KG1 (cell line): ENCODE measurements at places on chromosomes 6 and 20.

DNA sequence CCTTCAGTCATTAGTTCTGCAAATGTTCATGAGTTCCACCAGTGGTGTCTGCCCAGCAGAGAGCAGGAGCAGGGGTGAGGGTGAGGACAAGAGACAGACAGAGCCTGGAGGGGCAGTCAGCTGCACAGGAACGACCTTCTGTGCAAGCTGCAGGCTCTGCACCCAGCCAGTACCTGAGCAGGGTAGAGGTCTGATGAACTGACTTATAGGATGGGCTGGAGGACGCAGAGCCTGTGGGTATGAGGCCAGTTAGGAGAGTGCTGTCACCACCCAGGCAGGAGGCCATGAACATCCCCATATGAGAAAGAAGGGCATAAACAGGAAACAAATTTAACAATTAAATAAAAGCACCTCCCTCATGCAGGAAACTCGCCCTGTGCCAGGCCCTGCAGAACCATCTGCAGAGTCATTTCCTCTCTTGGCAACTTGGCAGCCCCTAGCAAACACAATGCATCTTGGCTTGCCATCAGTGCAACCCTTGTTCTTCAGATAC, 17.9 kb downstream of the C6orf15 start:
- peak; percentile 49 for DNase-seq

DNA sequence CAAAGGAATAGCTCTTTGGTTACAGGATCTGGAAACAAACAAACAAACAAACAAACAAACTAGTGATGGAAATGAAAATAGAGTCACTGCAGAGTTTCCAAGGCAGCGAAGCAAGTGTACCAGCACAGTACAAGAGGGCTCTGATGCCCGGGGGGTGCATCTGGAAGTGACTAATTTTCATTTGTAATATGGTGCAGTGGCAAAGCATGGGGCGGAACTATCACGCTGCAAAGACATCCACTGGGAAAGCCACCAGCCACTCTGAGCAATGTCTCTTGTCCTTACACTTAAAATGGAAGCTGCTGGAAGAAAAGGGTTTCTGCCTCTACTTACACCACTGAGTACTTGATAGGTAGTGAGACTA, 44.4 kb upstream of the NEDD9 start:
- no peak for DNase-seq

GRCh38 chr6:115323001-115323400, 737.7 kb downstream of the FRK start:
- no peak for DNase-seq

- no peak for DNase-seq
Observed at GRCh38 chr6:119348096-119348747, 1.3 kb downstream of the MAN1A1 start.

GRCh38 chr6:90028066-90028778, 134.0 kb downstream of the GJA10 start:
- no peak for DNase-seq

DNA sequence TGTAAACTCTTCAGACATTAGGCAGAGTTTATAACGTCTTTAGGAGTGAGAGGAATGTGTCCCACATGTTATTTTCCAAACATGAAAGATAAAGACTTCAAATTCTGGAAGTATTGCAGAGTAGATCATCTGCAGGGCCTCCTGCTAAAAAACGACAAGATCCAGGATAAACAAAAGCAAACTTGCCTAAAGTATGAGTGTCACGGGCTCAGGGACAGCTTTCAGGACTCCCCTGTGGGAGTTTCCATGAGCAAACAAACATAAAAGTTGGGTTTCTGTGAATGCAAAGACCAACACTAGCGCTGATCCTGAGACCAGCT, 76.9 kb downstream of the TXNDC5 start:
- DNase-seq: no peak

GRCh38 chr6:77363702-77364101, 99.6 kb downstream of the HTR1B start:
- DNase-seq: no peak

GRCh38 chr6:18424201-18424600, 37.1 kb downstream of the RNF144B start:
- no peak for DNase-seq

DNA sequence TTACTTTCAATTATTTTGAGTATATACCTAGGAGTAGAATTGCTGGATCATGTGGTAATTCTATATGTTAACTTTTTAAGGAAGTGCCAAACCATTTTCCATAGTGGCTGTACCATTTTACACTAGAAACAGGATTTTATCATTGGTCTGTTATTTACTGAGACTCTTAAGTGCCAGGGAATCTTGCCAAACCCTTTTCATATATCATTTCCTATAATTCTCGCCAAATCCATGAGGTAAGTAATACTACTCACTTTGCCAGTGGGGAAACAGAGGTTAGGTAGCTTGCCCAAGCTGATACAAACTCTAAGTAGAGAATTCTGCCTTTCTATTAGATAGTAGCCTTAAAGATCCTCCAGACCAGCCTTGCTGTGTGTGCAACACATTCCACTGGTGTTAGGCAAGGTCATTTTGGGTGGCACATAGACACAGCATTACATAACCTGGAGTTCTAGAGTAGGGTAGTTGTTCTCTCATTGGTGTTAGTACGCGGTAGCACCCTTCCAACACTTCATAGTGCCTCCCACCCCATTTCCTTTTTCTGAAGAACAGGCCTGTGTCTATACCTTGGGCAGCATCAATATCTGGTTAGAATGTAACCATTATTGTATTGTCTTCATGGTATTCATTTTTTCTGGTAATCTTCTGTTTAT, 65.5 kb downstream of the ARID1B start:
- no peak for DNase-seq

GRCh38 chr20:61684583-61685235, 381.0 kb downstream of the TAF4 start:
- DNase-seq: no peak

DNA sequence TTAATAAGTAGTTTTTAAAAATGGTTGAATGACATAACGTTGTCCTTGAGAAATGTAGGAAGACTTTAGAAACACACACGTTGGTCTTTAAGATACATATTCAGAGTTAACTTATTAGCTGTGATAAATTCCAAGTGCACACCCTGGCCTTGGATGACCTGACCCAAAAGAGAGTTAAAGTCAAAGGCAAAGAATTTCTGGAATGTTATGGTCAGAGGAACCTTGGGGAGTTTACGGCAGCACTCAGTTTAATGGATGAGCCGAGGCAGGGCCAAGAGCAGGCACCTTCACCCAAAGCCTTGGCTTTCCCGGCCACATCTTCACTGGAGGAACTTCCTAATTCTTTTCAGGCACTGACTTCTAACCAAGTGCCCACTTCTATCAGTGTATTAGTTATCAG, 200.5 kb downstream of the SMOC2 start:
- DNase-seq: no peak

DNA sequence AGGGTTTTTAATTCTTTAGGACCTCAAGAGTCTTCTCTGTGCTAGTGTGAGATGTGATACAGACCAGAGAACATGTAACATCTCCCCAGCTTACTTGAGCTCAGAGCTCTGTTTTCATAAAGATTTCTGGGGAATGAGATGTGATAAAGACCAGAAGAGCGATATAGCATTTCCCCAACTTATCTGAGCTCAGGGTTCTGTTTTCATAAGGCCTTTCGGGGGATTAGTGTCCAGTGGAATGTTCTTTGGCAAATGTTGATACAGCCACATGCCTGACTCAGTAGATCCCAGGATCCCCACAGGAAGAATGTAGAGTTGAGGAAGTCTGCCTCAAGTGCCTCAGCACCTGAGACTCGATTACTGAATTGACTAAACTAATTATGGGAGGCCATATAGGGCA, 18.7 kb upstream of the TOP1 start:
- no peak for DNase-seq

DNA sequence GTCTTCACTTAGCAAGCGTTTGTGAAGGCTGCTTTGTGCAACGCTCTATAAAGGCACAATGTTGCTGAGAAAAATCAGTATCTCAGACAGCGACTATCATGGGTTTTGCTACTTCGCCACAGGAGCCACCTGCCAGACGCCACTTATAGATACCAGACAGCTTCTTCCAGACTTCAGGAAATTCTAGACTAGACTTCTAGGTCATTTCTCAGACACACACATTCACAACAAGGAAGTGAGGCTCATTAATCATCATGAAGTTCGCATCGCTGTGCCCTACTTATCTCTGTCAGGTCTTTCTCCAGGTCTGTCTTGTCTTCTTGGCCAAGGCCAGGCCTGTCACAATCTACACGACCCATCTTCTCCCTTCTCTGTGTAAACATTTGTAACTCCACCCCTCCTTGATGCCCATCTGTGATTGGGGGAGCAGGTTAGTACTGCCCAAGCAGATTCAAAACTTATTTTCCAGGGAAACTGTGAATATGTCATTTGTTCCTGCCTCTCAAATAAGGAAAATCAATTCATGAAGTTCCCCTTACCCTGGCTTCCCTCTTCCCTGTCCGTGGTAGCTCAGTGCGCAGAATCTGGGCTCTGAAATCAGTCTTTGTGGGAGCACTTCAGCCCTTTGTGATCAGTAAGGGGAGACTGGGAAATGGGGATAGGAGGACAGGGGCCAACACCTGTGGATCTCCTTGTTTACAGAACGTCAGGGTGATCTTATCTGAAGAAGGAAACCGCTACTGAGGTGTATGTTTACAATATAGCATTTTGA, 115.5 kb downstream of the TNFAIP3 start:
- DNase-seq: no peak

DNA sequence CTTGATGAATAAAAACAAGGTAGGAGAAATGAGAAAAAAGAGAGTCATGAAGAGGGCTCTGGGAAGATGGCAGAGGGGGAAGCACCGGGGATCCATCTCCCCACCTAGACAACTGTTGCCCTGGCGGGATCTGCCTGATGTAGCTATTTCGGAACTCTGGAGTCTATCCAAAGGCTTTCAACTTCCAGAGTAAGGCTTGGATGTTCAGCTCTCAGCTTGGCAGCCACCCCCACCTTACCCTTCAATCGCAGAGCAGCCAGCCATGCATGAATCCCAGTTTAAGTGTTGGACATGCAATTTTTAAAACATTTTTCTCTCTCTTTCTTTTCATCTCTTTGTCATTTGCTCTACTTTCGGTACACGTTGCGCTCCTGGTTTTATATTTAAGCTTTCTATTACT, 275.9 kb upstream of the EXOC2 start:
- DNase-seq: no peak

GRCh38 chr20:38108438-38108985, 56.6 kb downstream of the TGM2 start:
- DNase-seq: no peak

GRCh38 chr6:41557335-41557734, 11.2 kb downstream of the FOXP4 start:
- no peak for DNase-seq

GRCh38 chr6:14762077-14762476, 483.8 kb upstream of the JARID2 start:
- DNase-seq: no peak

- DNase-seq: no peak
Observed at GRCh38 chr6:11845664-11846577, 67.3 kb upstream of the ADTRP start.

GRCh38 chr6:137743493-137743892, 123.6 kb upstream of the TNFAIP3 start:
- DNase-seq: no peak

DNA sequence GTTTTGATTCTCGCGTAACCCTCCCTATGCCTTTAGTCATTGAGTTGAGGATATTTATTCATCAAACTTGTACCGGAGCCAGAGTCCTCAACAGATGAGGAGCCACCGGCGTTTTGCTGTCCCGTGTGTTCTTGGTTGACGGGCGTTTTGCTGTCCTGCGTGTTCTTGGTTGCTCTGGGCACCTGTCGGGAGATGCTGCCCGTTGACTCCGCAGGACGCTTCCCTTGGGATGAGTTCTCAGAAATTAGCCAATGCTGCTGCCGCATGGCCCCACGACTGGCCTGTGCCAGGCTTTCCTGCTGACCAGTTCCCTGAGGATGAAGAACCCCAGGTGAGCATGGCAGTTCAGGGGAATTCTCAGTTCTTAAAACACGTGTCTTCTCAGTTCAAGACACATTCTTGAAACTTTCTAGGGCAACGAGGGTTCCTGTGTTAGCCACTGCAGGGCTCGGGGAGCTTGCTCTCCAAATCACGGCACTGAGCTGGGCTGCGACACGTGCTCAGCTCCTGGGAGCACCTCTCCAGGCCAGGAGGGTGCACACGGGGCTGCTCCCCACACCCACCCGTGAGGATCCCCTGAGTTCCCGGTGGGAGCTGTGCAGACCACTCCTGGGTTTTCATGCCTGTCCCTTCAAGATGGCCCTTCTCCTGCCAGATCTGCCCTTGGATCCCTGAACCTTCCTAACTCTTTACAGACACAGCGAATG, 265.6 kb downstream of the SMOC2 start:
- no peak for DNase-seq

- no peak for DNase-seq
Observed at GRCh38 chr6:46299253-46299652, 128.5 kb upstream of the ENPP5 start.

GRCh38 chr6:108955329-108955949, 107.2 kb downstream of the ARMC2 start:
- no peak for DNase-seq

- DNase-seq: no peak
Observed at GRCh38 chr6:157679605-157680580, 143.2 kb upstream of the SNX9 start.

- no peak for DNase-seq
Observed at GRCh38 chr6:159899994-159900745, 9.4 kb downstream of the MAS1 start.

GRCh38 chr6:161272635-161273273, 1.1 kb downstream of the AGPAT4 start:
- DNase-seq: no peak

DNA sequence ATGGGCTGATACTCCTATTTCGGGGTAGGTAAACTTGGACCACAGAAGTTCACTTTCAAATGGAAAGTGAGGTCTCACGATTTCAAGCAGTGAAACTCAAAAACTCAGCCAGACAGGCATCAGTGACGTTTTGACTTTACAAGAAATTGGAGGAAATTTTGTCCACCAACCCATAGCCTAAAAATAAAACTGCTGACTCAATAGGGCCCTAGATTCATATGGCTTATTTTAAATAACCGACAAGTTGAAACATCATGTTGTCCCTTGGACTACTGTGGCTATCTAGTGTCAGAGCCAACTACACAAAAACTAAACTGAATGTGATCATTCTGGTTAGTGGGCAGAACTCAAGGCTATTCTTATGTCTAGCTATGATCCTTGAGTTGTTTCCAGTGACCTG, 486.3 kb downstream of the GRIK2 start:
- DNase-seq: no peak

DNA sequence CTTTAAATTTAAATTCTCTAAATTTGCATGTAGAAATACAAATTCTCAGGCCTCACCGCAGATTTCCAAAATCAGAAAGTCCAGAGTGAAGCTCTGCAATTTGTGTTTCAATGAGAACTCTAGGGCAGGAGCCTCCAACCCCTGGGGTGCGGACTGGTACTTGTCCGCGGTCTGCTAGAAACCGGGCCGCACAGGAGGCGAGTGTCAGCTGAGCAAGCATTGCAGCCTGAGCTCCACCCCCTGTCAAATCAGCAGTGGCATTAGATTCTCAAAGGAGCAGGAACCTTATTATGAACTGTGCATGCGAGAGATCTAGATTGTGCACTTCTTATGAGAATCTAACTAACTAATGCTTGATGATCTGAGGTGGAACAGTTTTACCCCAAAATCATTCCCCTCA, 203.0 kb upstream of the PCSK2 start:
- no peak for DNase-seq
